ENCODE measurements at places on chromosomes 13 and 19.

GRCh38 chr19:3124630-3125029 is 11.2 kb upstream of the GNA15 start:
- DNase-seq: no peak

DNA sequence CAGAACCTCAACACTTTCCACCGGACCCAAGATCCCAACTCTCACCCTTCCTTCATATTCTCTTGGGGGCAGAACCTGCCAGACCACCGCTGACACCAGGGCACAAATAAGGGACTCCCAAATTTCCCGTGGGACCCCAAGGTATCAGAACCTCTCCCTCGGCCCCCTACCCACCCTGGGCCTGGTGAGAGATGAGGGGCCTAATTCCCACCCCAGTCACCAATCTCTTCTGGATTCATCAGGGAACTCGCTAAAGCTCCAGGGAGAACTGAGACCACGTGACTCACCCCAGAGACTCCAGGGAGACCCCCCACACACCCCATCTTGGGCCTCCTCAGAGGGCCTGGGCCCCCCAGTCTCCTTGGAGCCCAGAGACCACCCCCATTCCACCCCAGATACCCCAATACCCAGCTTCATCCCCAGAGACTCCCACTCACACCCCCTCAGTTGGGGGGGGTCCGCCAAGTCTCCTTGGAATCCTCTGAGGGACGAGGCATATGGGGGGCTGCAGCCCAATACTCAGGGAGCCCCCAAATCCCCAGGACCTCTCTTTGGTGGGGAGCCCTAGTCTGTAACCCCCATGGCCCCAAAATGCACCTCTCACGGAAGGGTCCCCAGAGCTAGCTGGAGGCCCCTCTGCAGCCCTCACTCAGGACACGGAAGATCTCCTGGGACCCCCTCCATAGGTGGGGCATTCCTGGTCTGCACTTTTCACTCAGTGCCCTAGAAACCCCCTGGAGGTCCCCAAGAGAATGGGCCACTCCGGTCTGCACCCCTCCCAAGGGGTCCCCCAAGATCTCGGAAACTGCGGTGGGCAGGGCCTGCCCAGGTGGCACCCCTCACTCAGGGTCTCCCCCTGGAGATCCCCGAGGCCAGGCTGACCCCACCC is 1.6 kb downstream of the LMNB2 start:
- no peak for DNase-seq

- no peak for DNase-seq
Measured at GRCh38 chr13:53237696-53238095, 209.1 kb downstream of the OLFM4 start.

DNA sequence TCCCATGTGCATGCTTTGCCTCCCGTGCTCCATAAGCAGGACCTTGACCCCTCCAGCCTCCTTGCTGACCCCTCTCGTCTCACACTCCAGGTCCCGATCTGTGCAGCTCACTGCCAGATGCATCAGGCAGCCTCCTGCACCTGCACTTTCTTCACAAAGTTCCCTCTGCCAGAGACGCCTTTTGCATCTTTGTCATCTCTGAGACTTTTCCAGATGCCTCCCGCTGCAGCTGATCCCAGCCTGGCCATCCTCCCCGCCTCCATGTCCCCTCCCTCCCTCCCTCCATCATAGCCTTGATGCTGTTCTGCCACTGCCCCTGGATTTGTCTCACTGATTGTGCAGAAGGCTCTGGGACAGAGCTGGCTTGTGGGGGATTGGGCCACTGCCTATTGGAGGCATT is 29.9 kb downstream of the PPP1R37 start:
- DNase-seq: no peak

- DNase-seq: no peak
Measured at GRCh38 chr19:35295792-35296462, 4.0 kb downstream of the MAG start.

GRCh38 chr13:26538363-26539317 is 18.8 kb upstream of the WASF3 start:
- DNase-seq: no peak

DNA sequence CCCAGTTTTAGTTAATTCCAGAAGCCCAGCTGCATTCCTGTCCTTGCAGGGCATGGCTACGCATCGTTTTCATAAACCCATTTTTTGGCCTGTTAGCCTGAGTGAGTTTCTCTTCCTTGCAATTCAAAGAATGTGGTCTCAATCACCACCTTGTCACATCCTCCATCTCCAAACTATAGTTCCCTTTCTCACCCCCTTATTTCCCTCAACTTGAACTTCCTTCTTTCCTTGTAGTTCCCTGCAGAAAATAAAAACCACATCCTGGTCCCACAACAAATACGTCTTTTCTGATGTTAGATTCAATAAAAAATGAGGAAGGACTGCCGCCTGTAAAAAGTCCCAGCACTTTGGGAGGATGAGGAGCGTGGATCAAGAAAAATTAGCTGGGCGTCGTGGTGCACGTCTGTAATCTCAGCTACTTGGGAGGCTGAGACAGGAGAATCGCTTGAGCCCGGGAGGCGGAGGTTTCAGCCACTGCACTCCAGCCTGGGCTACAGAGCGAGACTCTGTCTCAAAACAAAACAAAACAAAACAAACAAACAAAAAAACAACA is 13.2 kb downstream of the ADGRE3 start:
- DNase-seq: no peak

DNA sequence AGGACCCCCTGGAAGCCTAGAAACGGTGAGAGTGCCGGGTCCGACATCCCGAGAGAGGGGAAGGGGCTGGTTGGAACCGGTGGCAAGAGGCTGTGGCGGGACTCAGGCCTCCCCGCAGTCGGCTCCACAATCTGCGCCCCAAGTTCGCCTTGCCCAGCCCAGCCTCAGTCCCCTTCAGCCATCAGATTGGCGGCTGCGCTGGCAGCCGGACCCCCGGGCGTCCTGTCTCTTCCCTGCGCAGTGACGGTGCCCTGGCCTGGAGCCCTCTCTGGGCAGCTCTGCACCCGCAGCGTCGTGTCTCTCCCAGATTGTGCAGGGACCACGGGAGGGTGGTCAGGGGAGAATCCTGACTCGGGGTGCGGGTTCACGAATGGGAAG is 315 bp downstream of the ZNF492 start:
- no peak for DNase-seq

DNA sequence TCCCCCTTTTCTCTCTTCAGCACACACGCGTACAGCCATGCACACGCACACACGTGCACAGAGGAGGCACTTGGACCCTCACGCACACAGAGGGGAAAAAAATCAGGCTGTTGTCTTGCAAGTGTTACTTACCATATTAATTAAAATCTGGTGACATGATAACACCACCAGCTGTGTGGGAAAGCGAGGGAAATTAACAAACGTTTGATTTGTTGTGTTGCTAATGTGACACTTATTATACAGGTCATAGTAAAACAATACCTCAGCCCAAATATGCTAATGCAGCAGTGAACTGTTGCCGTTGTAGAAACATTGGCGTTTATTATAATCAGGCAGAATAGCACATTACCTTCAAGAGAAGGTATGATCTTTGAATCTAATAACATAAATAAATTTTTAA is 211.7 kb downstream of the TEX29 start:
- DNase-seq: no peak

GRCh38 chr13:40530961-40531360 is 135.5 kb downstream of the FOXO1 start:
- no peak for DNase-seq

GRCh38 chr13:26557393-26558073 is at the start of gene WASF3:
TSS of gene WASF3 (plus strand) at chr13:26557683. CDS start at chr13:26642271, 84,588 bp downstream.
- peak; percentile 58 for DNase-seq

- no peak for DNase-seq
Measured at GRCh38 chr13:79228972-79229371, 177.1 kb downstream of the RBM26 start.

GRCh38 chr19:47058621-47059022 is 10.2 kb upstream of the TMEM160 start:
- no peak for DNase-seq

DNA sequence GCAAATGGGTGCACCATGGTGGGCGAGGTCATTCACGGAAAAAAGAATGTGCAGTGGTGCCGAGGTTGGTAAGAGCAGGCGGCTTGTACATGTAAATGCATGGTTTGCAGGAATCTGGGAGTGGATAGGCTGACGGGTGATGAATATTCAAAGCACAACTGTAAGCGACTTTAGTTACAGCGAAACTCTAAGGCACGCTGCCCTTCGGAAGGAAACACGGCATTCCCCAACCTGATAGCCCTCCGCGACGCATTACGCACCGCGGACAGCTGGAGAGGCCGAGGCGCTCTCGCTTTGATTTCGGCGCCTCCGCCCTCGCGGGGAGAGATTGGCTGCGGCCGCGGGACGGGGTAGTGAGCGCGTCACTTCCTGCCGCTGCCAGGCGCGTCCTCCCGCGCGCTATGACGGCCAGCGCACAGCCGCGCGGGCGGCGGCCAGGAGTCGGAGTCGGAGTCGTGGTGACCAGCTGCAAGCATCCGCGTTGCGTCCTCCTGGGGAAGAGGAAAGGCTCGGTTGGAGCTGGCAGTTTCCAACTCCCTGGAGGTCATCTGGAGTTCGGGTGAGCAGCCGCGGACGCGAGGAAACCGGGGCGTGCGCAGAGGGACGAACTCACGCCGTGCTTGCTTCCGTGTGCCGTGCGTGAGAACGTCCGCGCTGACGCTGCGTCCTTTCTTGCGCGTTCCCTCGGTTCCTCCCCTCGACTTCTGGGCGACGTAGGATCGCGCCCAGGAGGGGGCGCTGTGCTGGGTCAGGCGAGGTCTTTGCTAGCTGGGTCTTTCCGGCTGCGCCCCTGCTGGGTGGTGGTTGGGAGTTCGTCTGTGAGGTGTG is at the start of gene NUDT15:
TSS of gene NUDT15 (plus strand) at position 381 of the 828 bp plus-strand sequence. CDS start at position 402, 21 bp downstream.
- peak; percentile 72 for DNase-seq

DNA sequence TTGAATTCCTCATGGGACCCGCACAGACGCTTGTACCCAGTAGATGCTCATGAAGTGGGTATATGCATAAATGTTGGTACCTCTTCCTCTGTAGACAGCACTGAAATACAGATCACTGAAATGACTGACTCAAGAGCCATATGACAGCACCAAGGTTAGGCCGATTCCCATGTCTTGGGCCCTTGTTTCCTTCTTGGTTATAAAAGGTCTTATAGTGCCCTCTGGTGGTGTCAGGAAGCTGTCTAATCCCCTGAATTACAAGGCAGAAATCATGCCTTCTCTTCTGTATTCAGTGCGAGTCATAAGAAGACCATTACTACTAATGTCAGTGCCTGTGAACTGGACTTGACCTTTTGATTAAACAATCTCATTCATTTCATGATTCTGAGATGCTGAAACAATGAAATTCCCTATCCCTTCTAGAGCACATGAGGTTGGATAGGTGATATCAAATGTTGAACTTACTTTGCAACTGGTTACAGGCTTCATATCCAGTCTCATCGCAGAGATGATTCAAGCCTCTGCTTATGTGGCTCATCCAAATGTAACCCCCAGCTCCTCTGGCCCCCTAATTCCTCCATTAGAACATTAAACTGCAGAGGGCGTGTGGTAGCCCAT is 59.7 kb downstream of the SPATA13 start:
- peak; percentile 17 for DNase-seq

- DNase-seq: no peak
Measured at GRCh38 chr13:106382534-106382933, 152.9 kb downstream of the EFNB2 start.

DNA sequence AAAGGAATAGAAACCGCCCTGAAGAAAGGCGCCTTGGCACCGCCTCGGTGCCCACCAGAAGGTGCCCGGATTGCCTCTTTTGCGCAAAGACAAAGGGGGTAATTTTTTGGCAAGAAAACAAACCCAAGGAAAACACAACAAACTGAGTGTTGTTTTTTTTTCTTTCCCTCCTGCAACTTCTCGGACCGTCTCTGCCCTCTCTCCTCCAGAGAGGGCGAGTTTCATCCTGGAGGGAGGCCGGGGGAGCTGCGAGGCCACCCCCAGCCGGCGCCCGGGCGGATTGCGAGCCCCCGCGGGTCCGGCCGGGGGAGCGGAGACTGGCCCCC is 2.3 kb downstream of the ZNF536 start:
- no peak for DNase-seq
